Cerebellar nuclear complex (tissue), 1 donor: ENCODE measurements at places on chromosomes 13 and 19.
A peak's percentile ranks its signal among the peaks of the same experiment; 100 is the strongest.

DNA sequence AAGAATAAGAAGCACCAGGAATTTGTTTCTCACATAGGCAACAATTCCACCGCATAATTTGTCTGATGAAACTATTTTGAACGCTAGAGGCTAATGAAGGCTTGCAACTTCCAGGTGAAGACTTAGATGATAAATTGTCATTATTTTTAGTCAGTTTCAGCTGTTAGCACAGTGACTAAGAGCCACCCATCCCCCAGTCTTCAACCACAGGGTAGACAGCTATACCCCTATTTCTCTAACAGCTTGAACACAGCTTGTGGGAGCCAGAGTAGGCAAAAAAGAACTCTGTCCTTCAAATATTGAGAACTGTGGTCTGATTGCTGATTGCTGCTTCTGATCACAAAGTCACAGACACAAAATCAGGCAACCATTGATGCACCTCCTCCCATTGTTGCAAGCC, 1124.8 kb upstream of the PRR20A start:
- DNase-seq = no peak

DNA sequence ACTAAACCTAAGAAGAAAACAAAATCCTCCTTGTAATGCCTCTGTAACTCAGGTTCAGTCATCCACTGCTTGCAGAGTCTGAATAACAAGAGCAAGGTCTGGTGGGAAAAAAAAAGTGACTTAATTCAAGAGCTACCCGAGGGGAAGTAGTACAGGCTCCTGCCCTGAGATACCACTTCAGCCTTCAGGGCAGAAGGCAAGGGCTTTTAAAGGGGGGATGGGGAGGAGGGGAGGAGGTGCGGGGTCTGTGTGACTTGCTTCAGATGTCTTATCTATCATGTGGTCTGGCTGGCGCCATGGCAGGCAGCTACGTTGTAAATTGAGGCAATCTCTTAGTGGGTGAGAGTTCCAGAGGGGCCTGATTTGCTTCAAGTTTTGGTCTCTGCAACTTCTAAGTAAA, 66.7 kb downstream of the LRRC63 start:
- no peak for DNase-seq

DNA sequence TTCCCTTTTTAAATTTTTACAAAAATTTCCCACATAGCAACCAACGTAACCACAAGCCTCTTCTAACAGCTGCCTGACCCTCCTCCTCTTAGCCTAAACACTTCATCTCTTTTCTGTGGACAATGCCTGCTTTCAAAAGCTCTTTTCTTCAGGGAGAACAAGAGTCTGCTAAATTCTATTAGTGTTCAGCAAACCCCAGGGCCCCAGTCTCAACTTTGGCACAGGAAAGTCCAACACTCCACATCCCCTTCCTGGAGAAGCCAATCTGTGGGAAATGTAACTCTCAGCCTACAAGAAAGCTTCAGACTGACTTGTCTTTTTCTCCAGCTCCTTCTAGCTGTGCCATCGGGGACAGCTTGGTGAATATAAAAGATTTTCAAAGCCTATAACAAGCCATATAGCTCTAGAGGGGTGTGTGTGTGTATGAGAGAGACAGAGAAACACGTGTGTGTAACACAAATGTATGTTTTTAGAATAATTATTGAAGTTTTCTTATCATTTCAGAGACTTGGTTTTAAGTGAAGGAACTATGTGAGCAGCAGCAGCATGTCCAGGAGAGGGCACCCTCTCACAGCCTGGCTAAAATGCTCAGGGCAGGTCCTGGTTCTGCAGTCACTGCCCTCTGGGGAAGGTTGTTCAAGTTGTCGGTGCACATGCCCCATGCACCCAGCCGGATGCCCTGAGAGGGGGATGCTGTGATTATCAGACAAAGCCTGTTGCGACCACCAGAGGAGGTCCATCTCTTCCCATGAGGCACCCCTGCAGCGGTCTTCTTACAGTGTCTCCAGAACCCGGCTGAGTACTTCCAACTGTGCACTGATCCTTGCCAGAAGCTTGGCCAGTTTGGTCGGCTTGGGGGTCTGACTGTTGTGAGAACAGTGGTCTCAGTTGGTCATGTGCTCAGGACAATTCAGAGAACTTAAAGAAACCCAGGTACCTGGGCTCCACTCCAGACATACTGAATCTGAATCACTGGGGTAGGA, 34.4 kb downstream of the CCDC70 start:
- DNase-seq = no peak

- no peak for DNase-seq
Measured at GRCh38 chr19:14580623-14581237, 2.2 kb upstream of the CLEC17A start.

DNA sequence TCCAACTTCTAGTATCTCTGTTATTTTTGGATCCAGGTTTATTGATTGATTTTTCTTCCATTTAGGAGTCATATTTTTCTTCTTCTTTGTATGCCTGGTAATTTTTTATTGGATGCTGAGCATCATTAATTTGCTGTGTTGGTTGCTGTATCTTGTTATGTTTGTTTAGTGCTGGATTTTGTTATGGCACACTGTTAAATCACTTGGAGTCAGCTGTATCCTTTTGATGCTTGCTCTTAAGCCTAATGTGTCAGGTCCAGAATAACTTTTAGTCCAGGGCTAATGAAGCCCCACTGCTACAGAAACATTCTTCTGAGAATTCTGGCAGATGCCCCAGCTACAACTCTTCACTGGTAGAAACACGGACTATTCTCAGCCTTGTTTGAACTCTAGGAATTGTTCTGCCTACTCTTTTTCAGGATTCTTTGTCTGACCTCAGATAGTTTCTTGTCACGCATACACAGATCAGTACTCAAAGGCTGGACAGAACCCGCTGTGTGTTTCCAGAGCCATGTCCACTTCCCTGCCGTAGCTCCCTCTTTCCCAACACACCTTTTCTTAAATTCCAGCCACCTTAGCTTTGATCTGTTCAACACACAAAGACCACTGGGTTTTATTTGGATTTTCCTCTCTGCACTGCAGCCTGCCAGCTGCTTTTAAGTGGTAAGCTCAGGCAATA, 137.1 kb upstream of the WASF3 start:
- no peak for DNase-seq

GRCh38 chr19:41753159-41753558, 2.2 kb upstream of the CEACAM6 start:
- DNase-seq = no peak

DNA sequence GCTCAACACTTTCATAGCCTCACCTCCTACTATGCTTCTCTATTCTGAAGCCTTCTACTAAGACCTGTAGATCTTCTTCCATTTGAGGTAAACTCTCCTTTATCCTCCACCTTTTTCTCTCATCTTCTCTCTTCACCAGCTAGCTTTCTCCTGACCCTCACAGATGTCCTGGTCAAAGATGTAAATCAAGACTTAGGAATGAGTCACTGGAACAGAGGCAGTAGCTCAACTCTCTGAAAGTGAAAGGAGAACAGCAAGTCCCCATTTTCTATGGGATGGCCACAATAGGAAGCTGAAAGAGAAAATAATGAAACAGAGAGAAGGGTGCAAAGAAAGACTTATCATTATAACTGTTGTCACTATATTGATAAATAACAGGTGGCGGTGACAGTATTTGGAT, 86.1 kb upstream of the DOCK9 start:
- DNase-seq = no peak

DNA sequence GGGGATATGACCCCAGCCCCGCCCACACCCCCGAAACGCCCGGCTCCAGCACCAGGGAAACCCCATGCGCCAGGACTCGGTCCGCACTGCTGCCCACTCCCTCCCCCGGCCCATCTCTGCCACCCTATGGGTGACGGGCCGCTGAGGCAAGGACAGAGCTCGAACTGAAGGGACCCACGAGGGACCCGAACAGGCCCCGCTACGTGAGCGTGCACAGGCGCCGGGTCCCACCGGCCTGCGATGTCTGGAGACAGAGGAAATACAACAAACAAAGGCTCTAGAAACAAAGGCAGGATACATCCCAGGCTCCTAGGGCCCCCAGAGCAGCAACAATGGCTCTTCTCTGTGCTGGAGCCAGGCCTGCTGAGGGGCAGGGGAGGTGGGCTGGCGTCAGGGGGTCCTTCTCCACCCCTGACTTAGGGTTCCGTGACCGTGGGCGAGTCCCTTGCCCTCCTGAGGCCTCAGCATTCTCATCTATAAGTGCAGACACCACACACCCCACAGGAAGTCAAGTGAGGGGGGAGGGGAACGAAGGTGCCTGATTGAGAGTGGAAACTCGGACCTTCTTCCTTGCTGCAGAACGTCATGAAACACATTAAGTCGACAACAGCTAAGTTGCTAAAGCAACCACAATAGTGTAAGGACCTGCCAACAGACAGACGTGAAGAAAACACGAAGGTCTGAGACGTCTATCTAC, 3.1 kb downstream of the ABHD17A start:
- no peak for DNase-seq

DNA sequence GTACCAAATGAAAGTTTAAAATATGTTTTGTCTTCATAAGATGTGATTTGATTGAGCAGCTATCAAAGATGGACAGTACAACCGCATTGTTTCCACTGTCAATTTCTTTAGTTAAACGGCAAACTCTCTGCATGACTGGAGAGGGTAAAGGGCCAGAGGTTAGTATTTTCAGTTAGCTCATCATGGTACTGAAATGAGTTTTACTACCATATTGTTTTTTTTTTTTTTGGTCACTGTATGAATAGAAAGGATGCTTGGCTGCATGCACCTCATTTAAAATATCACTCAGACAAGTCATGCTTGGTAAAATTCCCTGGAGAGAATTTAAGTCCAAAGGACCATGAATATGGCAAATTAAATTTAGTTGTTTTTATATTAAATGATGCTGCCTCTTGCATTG, 942.1 kb upstream of the SPRY2 start:
- no peak for DNase-seq

DNA sequence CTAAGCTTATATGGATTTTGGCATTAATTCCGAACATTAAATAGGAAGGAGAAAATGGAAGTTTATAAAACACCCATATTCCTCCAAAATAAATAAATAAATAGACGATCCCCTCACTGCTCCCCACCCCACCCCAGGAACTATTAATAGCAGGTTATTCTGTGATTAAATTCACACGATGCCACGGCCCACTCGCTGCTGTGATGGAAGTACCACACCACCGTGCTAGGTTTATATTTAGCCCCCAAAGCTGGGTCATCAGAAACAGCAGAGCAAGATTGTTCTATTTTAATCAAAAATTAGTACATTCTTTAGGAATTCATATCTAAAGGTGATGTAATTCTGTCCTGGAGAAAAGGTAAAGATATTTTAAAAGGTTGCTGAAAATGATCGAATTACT, 65.4 kb downstream of the CCDC70 start:
- no peak for DNase-seq

- DNase-seq = no peak
Measured at GRCh38 chr19:48368936-48369335, 4.8 kb downstream of the SYNGR4 start.

DNA sequence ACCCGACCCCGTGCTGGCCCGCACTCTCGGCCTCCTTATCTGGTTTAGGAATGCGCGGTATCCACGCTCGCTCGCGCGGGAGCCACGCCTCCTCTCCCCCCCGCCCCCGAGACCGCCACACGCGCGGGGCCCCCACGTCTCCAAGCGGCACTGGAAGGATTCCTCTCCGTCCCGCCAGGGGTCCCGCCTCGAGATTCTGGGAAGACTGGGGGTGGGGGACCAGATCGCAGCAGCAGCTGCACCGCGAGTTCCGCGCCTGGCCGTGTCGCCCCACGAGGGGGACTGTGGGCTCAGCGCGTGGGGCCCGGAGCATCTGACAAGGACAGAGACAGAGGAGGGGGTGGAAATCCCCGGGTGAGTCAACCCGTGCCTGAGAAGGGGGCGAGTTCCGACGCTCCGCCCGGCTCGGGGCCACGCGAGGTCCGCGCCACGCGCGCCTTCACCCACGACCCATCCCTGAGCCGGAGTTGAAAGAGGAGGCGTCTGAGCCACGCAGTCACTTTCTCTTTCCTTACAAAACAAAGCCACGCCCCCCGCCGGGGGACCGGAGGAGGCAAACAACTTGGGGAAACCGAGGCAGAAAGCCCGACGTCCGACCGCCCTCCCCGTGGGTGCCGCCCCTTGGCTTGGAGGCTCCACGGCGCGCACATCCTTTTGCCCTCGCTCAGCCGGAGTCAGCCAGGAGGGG, 814 bp downstream of the S1PR2 start:
- DNase-seq = no peak

GRCh38 chr13:113547238-113547971, 37.1 kb upstream of the TFDP1 start:
- DNase-seq = peak; percentile 7

GRCh38 chr19:12965017-12965811, 4.2 kb upstream of the DAND5 start:
- DNase-seq = peak; percentile 65

DNA sequence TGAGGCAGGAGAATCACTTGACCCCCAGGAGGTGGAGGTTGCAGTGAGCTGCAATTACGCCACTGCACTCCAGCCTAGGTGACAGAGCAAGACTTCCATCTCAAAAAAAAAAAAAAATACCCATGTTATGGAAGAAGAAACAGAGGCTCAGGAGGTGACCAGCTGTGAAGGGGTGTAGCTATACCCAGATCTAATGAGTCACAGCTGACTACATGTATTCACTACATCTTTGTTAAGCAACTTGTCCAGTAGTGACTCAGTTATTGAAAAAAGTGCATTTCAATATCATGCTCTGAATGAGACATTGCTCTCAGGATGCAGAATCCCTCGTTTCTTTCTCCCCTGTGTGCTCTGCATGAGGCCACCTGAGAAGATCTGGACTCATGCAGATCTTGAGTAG, 16.1 kb upstream of the SPART start:
- no peak for DNase-seq

GRCh38 chr19:23420824-23421223, 25.6 kb upstream of the ZNF91 start:
- no peak for DNase-seq

DNA sequence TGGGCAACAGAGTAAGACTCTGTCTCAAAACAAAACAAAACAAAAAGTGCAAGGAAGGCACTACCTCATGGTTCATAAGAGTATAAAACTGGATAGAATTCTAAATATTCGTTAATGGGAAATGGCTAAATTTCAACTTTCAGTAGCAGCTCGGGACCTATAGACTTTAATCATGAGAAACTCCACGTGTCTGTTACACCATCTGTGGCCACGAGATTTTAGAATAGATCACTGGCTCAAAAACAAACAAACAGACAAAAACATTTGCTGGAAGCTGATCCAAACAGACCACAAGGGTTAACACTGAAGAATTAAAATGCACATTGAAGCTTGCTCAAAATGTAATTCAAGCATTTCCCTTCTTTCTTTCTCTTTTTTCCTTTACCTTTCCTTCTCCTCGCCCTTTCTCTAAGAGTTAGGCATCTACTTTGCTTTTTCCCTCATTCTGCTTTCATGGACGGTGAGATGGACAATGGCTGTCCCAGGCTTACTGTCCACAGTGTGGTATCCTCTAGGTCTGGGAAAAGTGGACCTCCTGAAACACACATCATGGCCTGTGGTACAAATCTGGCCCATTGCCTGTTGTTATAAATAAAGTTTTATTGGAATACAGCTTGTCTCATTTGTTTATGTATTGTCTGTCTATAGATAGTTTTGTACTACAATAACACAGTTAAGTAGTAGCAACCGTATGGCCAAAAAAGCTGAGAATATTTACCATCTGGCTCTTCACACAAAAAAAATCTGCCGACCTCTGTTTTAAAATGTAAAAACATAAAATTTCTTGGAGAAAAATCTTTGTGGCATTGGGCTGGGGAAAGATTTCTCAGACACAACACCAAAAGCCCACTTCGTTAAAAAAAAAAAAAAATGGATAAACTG, 10.3 kb downstream of the ELAVL1 start:
- no peak for DNase-seq
